A549 (cell line): ENCODE measurements at places on chromosomes 12 and 14. TPM values are rescaled to one million over a fixed set of nuclear protein-coding genes. Genes with fewer than 3 reads are reported as not detected.

Gene IGF1
- 0.01 TPM in 1 of 3 replicates, not detected in the others for polyA plus RNA-seq

DNA sequence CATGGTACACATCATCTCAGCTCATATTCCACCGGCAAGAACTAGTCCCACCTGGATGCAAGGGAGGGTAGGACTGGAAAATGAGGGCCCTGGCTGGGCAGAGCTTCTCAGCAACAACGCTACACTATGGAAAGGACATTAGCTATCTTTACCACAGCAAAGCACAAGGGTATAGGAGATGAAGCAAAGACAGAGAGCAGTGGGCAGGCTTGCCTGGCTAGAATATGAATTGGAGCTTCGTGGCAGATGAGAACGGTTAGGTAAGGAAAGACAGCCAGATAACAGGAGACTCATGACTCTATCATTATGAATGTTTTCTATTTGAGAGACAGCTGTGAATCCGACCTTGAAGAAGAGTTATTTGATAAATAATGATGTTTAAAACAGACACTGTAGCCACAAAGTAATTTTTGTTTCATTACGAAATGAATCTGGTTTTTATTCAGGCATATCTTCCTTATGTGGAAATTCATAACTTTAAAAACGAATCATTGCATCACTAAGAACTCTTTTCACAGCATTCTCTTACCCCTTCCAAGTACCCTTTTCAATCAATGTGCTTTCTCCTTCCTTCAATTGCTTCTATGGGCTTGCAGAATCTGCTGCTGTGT, 59.1 kb upstream of the PCED1B start:
- DNase-seq = no peak

GRCh38 chr12:129561304-129561703, 342.5 kb downstream of the TMEM132D start:
- DNase-seq = no peak

DNA sequence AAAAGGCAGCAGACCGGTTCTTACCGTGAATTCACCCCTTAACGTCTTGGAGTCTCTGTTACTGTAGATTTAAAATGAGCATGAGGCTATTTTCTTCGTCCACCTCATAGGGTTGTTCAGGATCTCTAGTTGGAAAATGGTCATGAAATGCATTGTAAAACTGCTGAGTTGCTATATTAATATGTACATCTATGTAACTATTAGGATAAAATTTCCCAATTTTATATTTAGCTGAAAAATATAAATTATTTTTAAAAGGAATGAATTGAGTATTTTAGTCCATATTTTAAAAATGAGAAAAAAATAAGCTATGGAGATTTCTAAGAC, 272.7 kb downstream of the ALG10B start:
- no peak for DNase-seq

Gene GPRC5A
- polyA plus RNA-seq = 173 to 207 TPM (median 197 TPM) in 3 replicates

Gene TAS2R8
- not detected in 3 replicates for polyA plus RNA-seq

GRCh38 chr12:107512391-107512790, 173.2 kb upstream of the PWP1 start:
- no peak for DNase-seq

- no peak for DNase-seq
Observed at GRCh38 chr14:57485635-57486034, 8.0 kb downstream of the CCDC198 start.
